ENCODE measurements at places on chromosomes 11 and 22. TPM values are rescaled to one million over a fixed set of nuclear protein-coding genes. Genes with fewer than 3 reads are reported as not detected.

DNA sequence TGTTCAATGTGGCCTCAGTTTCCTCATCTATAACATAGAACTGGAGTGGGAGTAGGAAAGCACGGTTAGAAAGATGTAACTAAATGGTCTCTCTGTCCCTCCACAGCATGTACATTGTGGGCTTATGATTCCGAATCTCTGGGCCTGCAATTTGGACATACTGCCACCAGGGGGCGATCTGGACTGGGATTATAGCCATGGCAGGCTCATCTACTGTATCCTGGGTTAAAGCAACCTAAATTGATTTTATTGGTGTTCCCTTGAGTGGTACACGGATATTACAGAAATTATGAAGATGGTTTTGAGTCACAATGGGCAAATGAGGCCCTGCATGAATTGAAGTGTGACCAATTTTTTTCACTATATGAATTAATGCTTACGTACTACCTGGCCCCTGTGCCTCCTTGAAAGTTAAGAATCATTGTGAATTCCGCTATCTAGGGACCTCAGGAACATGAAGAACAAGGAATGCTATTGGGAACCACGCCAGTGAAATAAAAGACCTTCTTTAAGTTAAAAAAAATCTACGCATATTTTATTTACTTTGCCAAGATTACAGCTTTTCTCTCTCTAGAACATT lies 32.9 kb downstream of the TST start:
- peak; percentile 85 for DNase-seq

DNA sequence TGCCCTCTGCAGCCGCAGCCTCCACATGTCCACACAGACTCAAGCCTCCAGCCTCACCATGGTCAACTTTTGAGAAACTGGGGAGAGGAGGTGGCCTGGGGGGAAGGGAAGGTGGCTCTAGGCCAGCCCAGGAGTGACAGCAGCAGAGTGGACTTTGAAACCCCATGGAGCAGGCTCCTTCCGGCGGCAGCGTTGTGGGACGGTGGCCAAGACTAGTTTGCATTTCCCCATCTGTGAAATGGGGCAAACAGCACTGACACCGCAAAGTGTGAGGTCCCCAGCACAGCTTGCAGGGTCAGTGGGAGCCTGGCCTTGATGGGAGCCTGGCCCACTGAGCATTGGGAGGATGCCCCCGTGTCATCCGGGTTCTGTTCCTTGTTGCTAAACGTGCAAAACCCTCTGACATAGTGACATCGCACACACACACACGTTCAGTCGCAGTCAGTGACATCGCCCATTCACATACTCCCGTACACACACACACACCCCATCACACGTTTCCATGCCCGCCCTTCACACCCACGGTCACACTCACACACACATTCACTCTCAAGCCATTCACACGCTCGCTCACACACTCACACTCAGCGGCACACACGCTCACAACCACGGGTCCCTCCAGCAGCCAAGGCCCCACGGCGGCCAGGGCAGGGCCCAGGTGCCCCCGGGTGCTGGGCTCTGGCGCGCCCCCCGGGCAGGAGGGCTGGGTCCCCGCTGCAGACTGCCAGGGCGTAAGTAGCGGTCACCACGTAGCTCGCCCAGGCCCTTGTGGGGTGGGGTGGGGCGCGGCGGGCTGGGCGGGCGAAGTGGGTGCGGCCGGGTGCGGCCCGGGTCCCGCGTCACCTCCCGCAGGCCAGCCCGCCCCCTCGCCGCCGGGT lies 585 bp downstream of the CYB5R3 start:
- no peak for DNase-seq

GRCh38 chr11:67286621-67287333 lies 2.3 kb upstream of the ANKRD13D start:
- no peak for DNase-seq

DNA sequence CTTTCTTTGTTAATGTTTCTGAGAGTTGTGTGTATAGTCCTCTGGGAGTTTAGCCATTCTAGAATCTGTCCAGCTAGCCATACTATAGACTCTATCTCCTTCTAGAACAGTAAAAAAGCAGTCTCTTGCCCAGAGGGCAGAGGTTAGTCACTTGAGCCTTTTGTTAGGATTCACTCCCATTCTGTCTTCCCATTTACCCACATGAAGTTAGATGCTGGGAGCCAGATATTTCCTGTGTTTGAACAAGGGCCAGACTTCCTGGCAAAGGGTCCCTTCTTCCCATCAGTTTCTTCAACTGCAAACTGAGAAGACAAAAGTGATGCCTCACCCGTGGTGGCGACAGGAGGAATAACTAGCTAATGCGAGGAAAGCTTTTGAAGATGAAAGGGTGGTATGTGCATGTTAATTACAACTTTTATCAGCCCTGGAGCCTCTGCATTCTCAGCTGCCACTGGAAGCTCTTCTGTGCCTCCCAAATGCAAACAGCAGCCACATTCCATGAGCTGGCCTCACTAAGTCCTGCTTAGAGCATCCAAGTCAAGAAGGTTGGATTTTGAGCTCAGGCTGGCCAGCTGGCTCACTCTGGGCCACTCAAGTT lies 12.8 kb downstream of the CD44 start:
- DNase-seq: peak; percentile 88

DNA sequence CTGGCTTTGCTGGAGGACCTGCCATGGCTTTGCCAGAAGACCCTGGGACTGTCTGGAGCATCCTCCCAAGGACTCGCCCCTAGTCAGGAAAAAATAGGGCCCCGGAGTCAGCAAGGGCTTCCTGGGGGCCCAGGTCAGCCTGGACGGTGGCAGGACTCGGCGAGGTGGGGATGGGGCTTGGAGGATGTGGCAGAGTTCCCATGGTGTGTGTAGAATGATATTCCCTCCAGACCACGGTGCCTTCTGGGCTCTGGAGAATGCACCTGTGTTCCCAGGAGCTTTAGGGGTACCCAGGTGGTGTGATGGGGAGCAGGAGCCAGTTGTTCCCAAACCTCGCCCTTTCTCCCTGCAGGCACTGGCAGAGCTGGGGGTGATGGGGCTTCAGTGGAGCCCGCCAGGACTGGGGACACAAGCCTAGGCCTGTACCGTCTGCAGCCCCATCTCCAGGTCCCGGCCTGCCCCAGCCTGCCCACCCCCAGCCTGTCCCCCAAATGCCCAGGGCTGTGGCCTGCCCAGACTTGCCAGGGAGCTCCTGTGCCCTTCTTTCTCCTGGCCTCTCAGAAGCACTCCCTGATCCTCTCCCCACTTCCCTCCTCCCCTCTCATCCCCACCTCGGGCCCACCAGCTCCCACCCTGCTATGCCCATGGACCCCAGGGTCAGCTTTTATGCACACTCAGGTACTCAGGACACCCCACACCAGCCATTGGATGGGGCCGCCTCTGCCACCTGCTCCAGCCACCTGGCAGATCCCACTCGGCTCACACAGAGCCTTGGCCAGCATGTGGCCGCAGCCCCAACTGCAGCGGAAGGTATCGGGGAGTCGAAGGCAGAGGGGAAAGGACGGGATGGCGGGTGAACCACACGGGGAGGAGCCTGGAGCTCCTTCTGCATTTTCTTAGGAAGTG lies 82.1 kb downstream of the CDKN1C start:
- peak; percentile 41 for DNase-seq

Gene PAFAH1B2
- 114 TPM for total RNA-seq

Gene GAL
- 220 TPM for total RNA-seq

Gene EHD1
- 39.7 TPM for total RNA-seq

Gene APOL3
- 1.1 TPM for total RNA-seq

Gene MMP1
- total RNA-seq: not detected

Gene C22orf31
- not detected for total RNA-seq

Gene C11orf86
- not detected for total RNA-seq

Gene SYCE3
- 0.91 TPM for total RNA-seq

All from endodermal cell (in vitro differentiated cells).